Gastroesophageal sphincter (tissue), 4 donors: ENCODE measurements at places on chromosomes 12 and 14.

- no peaks in the 10 kb centered on the region for H3K27me3 ChIP-seq
- peaks cover 15% of the 10 kb centered on the region for H3K4me1 ChIP-seq
- H3K4me3 ChIP-seq = no peak overlapping the region
- no peak overlapping the region for H3K27ac ChIP-seq
- H3K36me3 ChIP-seq = no peaks in the 10 kb centered on the region
Measured at GRCh38 chr12:127144770-127145169, 1122.2 kb upstream of the TMEM132C start.

- H3K4me3 ChIP-seq = peak overlapping the region; percentile 83
- H3K4me1 ChIP-seq = peaks cover 13% of the 10 kb centered on the region
- peak overlapping the region; percentile 99 for H3K27ac ChIP-seq
- peaks cover 3% of the 10 kb centered on the region for H3K36me3 ChIP-seq
- no peak for ATAC-seq
- H3K27me3 ChIP-seq = no peaks in the 10 kb centered on the region
Measured at GRCh38 chr12:92140156-92140555, 5.5 kb downstream of the BTG1 start.

- no peaks in the 10 kb centered on the region for H3K36me3 ChIP-seq
- H3K27ac ChIP-seq = no peak overlapping the region
- ATAC-seq = no peak
- H3K4me1 ChIP-seq = no peaks in the 10 kb centered on the region
Measured at GRCh38 chr14:32656601-32657000, 282.1 kb upstream of the NPAS3 start.

DNA sequence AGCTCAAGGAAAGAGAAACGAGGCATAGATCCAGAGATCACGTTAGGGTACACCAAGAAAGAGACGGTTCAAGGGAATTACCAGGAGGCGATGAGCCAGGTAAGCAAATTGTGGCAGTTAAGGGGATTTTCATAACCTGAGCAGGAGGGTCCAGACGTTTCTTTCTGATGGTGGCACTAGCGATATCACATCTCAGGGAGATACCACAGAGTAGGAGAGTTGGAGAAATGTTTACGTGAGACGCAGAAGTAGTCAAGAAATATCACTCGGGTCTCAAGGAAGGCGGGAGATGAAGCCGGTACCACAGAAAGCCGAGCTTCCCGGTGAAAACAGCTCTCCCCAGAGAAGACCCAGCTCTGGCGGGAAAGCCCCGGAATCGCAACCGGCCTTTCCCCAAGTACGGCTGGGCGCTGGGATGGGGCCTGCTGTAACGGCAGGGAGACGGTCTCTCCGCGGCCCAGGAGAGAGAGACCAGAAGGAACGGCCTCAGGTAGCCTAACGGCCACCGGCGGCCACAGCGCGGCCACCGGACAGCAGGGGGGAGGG lies 485 bp downstream of the SENP1 start:
- no peaks in the 10 kb centered on the region for H3K36me3 ChIP-seq
- H3K27me3 ChIP-seq = no peaks in the 10 kb centered on the region
- peaks cover 38% of the 10 kb centered on the region for H3K4me1 ChIP-seq
- no peak for ATAC-seq
- H3K27ac ChIP-seq = peak overlapping the region; percentile 47

DNA sequence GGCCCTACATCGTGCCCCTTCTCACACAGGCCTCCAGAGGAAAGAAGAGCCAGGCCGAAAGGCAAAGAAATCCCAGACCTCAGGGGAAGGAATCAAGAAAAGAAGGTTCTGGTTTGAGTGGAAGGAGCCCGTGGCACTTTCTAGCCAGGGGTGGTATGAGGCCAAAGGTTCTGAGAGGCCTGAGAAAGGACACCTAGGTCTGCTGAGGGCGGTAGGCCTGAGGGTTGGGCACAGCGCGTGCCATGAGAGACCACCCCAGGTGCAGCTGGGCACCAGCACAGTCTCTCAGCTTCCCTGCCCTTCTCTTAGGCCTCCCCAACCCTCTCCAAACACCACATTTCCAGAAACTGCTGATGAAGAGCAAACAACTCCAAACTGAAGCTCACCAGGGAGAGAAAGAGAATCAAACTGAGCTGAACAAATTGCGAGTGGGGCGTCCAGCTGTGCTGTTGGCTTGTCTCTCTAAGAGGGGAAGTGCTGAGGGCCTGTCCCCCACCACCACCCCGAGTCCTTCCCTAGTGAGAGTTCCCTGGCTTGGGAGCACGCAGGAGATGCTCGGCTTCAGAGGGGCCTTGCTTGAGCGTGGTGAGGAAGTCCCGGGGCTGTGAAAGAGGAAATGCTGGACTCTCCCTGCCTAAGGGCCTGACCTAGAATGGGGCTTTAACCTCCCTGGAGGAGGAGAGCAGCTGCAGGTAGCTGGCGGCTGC lies 184.8 kb downstream of the ZFP36L1 start:
- no peaks in the 10 kb centered on the region for H3K36me3 ChIP-seq
- H3K27me3 ChIP-seq = no peaks in the 10 kb centered on the region
- H3K27ac ChIP-seq = peak overlapping the region; percentile 72
- peak; percentile 29 for ATAC-seq
- H3K4me1 ChIP-seq = peaks cover 22% of the 10 kb centered on the region
- no peak overlapping the region for H3K4me3 ChIP-seq

DNA sequence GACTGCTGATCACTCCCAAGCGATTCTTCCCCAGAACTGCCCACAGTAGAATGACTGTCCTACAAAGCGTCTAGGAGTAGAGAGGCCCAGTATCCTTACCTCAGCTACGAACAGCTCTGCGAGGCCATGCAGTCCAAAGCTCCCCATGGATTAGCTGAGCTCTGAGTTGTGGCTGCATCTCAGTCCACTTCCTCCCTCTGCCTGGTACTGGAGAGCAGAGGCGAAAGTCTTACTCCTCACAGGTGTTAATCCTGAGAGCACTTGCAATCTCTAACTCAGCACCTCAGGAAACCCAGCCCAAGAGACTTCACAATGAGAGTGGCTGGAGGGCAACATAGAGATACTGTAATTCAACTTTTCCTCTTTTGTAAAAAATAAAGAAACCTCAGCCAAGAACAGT lies 493.1 kb downstream of the BCAT1 start:
- no peaks in the 10 kb centered on the region for H3K4me1 ChIP-seq
- H3K4me3 ChIP-seq = no peak overlapping the region
- H3K27me3 ChIP-seq = no peaks in the 10 kb centered on the region
- no peak overlapping the region for H3K27ac ChIP-seq
- no peaks in the 10 kb centered on the region for H3K36me3 ChIP-seq

- no peaks in the 10 kb centered on the region for H3K4me1 ChIP-seq
- H3K27ac ChIP-seq = no peak overlapping the region
- H3K36me3 ChIP-seq = no peaks in the 10 kb centered on the region
- no peak for ATAC-seq
- H3K27me3 ChIP-seq = no peaks in the 10 kb centered on the region
- no peak overlapping the region for H3K4me3 ChIP-seq
Measured at GRCh38 chr12:122659579-122659978, 43.6 kb downstream of the HCAR2 start.

DNA sequence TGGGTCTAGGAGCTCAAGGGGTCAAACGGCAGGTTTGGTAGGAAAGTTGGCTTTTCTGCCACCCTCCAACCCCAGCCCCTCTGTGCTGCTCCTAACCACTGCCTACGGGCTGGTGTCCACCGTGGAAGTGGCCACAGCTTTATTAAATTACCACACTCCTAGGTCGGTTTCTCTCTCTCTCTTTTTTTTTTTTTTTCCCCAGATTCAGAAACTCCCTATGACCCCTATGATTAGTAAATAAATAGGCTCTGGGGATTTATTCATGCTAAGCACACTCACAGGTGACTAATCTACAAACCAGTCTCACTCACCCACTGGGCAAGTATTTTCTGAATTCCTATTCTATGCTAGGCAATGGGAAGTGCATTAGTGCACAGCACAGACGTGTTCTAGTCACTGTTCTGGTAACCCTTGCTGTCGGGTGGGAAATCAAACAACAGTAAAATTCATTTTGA lies 8.7 kb upstream of the DDX47 start:
- H3K4me3 ChIP-seq = no peak overlapping the region
- no peak for ATAC-seq
- H3K4me1 ChIP-seq = no peaks in the 10 kb centered on the region
- H3K27me3 ChIP-seq = no peaks in the 10 kb centered on the region

- no peak overlapping the region for H3K27ac ChIP-seq
- H3K4me3 ChIP-seq = no peak overlapping the region
- no peaks in the 10 kb centered on the region for H3K27me3 ChIP-seq
- H3K36me3 ChIP-seq = no peaks in the 10 kb centered on the region
- peak; percentile 68 for ATAC-seq
Measured at GRCh38 chr12:110269622-110270124, 11.4 kb upstream of the ATP2A2 start.

DNA sequence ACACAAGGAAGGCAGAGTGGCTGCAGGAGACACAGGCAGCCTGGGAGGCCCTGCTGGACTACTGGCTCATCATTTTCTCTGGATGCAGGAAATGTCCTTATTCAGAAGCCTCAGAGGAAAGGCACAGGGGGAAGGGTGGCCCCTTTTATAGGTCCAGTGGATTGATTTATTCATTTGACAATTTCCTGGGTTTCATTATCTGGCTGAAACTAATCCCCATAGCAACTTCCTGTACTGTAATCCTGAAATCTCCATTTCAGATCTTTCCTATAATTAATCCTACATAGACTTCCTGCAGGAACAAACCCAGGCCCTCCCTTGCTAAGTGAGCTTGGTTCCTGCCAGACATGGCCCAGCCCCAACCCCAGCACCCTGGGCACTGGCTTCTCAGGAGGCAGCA lies 23.0 kb downstream of the KRT76 start:
- H3K36me3 ChIP-seq = no peaks in the 10 kb centered on the region
- ATAC-seq = no peak
- no peak overlapping the region for H3K27ac ChIP-seq
- no peak overlapping the region for H3K4me3 ChIP-seq
- H3K27me3 ChIP-seq = peaks cover 53% of the 10 kb centered on the region

DNA sequence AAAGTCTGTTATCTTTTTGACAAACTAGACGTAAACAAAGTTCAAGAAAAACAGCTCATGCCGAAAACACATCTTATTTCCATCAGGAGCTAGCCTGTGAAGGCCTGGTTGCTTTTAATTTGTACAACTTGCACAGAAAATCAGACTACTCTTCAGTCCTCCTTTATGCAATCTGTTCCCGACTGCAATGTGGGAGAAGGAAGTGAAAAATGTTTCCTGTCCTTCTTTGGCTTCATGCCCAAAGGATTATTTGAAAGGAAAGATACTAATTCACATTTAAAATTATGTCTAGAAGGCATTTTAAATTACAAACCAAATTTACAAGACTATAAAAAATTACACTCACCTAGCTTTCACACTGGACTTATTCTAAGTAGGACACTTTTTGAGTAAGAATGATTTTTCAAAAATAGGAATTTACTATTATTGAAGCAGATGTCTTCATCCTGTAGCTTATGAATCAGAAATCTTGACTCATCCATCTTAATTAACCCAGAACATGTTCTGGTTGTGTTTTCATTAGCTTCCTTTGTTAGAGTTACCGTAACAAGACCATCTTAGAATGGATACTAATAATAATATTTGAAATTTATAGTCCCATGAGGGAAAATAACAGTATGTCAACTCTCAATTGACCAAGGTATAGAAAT lies 272.6 kb downstream of the PRKD1 start:
- no peak overlapping the region for H3K4me3 ChIP-seq
- H3K27me3 ChIP-seq = no peaks in the 10 kb centered on the region
- H3K27ac ChIP-seq = no peak overlapping the region
- peak; percentile 48 for ATAC-seq
- H3K4me1 ChIP-seq = peaks cover 18% of the 10 kb centered on the region

DNA sequence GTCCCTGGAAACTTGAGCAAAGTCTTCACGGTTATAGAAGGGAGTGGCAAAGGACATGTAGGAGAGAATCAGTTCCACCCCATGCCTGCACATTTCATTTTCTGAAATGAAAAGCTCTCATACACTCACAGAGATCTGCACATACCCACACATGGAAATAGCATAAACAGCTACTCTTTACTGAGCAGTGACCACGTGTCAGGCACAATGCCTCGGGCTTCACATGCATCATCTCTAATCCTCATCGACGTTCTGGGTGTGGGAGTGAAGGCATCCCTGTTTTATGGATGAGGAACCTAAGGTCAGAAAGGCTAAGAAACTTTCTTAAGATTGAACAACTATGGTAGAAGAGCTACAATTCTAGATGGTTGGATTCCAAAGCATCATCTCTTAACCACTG lies 198.8 kb downstream of the DAD1 start:
- no peaks in the 10 kb centered on the region for H3K4me1 ChIP-seq
- no peak overlapping the region for H3K27ac ChIP-seq
- H3K27me3 ChIP-seq = peaks cover 30% of the 10 kb centered on the region
- no peaks in the 10 kb centered on the region for H3K36me3 ChIP-seq

DNA sequence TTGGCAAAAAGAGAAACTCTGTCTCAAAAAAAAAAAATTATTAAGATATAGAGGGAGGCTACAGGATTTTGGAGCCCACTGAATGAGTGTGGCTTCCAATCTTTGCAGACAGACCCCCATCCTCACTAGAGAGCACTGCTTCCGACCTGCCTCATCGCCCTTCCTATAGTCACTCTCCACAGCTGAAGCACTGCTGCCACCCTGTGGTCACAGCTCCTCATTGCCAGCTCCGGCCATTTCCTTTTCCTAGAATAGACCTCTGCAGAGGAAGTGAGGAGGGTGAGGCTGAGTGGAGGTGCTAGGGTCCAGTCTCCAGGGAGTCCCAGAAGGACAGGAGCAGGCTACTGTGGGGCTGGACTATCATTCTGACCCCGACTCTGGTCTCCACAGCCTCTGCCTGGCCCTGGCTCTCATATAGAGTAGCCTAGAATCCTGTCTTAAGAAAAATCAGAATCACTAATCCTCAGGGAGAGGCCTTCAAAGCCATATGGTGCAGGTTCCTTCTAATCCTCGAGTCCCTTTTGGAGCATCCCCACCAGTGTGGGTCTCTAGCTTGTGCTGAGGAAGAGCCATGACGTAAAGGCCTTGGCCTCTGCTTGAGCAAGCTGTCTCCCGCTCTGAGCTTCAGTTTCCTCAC lies 1.4 kb upstream of the NPFF start:
- peaks cover 10% of the 10 kb centered on the region for H3K4me1 ChIP-seq
- no peaks in the 10 kb centered on the region for H3K27me3 ChIP-seq
- ATAC-seq = peak; percentile 88

DNA sequence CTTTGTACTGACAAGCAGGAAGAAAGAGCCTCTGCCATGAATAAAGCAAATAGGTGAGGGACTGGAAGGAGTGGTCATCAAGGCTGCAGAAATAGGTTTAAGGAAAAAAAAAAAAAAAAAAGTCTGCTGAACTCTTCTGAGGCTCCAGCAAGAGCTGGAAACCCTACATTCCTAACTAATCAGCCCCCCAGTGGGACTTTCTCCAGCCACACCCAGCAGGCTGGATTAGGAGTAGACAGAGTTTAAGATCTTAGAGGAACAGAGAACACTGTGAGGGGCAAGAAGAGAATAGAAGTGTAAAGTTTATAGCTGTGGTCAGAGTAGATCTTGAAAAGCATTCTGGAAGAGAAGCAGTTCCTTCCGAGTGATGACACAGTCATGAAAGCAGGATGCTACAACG lies 66.4 kb downstream of the ATXN2 start:
- H3K36me3 ChIP-seq = peaks cover 67% of the 10 kb centered on the region
- no peak overlapping the region for H3K27ac ChIP-seq
- H3K4me3 ChIP-seq = no peak overlapping the region
- H3K4me1 ChIP-seq = no peaks in the 10 kb centered on the region
